ENCODE measurements at places on chromosomes 7 and 10.

DNA sequence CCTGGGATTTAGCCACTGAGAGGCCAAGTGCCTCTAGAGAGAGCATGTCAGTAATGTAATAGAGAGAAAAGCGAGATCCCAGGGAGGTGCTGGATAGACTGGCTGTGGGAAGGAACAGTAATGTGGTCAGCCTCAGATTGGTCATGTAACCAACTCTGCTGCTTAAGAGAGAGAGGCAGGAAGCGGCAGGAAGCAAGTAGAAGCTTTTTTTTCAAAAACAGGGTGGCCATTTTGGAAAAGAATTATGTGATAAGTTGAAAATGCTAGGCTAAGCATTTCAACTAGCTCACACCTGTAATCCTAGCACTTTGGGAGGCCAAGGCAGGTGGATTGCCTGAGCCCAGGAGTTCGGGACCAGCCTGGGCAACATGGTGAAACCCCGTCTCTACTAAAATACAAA, 3.7 kb upstream of the PCOLCE start:
- no peaks in the 10 kb centered on the region for H3K36me3 ChIP-seq
- no peak overlapping the region for H3K27ac ChIP-seq
- no peak overlapping the region for H3K4me3 ChIP-seq

GRCh38 chr7:37718585-37718984, 35.0 kb downstream of the GPR141 start:
- H3K36me3 ChIP-seq, result no peaks in the 10 kb centered on the region
- H3K27ac ChIP-seq, result no peak overlapping the region
- no peaks in the 10 kb centered on the region for H3K4me1 ChIP-seq
- no peak overlapping the region for H3K4me3 ChIP-seq
- H3K27me3 ChIP-seq, result peaks cover 9% of the 10 kb centered on the region

- peak overlapping the region; percentile 77 for H3K27ac ChIP-seq
- DNase-seq, result no peak
- no peaks in the 10 kb centered on the region for H3K36me3 ChIP-seq
- peak overlapping the region; percentile 71 for H3K4me3 ChIP-seq
Observed at GRCh38 chr10:30999070-30999712, 32.5 kb downstream of the ZNF438 start.

DNA sequence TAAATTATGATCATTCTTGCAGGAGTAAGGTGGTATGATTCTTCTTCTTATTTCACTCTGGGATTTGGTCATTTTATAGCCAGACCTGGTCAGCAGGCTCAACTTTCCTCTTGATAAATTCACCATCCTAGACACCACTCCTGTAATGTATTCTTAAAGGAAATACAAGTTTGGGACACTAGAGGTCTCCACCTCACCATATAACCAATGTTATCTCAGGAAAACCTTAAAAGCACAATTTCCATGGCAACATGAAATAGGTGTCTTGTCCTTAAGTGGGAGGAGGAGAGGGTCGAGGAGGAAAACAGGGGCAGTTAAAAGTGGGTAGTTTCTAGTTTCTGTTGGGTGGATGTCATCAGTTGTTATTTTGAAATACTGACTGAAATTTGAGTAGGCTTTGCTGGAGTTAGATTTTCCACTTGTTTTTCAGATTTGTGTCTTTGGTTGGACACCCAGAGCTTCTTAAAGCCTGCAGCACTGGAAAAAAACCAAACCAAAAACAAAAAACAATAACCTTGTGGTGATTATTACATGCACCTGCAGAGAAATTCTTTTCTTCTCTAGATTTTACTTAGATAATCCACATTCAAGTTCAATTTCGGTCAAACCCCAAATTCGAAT, 163.1 kb downstream of the PRKCQ start:
- H3K4me3 ChIP-seq, result no peak overlapping the region
- no peak for DNase-seq
- H3K36me3 ChIP-seq, result no peaks in the 10 kb centered on the region
- H3K27me3 ChIP-seq, result no peaks in the 10 kb centered on the region
- H3K27ac ChIP-seq, result no peak overlapping the region

DNA sequence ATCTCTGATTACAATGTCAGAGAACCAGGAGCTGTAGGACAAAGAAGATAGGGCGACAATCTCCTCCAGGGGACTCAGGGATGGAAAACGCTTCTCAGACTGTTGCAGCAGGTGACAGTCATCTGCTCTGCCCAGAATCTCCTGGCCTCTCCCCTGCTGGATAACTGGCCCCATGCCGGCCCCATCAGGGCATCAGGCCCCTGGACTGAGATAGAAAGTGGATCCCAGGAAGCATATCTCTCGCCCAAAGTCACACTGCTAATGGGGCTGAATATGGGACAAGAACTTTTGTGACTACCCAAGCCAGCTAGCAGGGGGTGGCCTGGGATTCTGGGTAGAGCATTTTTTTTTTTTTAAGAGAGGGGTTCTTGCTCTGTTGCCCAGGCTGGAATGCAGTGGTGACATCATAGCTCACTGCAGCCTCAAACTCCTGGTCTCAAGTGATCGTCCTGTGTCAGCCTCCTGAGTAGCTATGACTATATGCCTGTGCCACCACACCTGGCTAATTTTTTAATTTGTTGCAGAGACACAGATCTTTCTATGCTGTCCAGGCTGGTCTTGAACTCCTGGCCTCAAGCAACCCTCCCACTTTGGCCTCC, 20.5 kb upstream of the MLXIPL start:
- H3K27ac ChIP-seq, result no peak overlapping the region
- peaks cover 15% of the 10 kb centered on the region for H3K4me1 ChIP-seq
- H3K36me3 ChIP-seq, result peaks cover 12% of the 10 kb centered on the region

DNA sequence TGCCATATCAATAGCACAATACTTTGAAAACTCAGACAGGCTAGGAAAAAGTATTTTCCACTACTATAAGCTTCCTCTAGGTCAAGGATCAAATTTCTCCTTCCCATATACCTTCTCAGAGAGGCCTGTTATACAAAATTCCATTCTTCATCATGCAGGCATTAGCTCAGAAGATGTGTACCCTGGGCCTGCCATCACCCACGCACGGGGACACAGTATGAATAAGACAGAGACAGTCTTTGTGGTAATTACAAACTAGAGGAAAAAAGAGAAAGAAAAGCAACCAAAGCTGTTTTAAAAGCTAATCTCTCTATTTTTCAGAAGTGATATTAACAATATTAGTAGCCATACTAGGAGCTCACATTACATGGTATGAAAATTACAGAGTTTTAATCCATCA, 236.8 kb upstream of the AOAH start:
- peaks cover 12% of the 10 kb centered on the region for H3K4me1 ChIP-seq
- no peak for DNase-seq
- H3K36me3 ChIP-seq, result peaks cover 5% of the 10 kb centered on the region
- H3K27ac ChIP-seq, result peak overlapping the region; percentile 51
- no peak overlapping the region for H3K4me3 ChIP-seq

GRCh38 chr7:20447021-20447650, 116.4 kb downstream of the ITGB8 start:
- H3K27me3 ChIP-seq, result no peaks in the 10 kb centered on the region
- no peaks in the 10 kb centered on the region for H3K4me1 ChIP-seq

GRCh38 chr10:48284002-48284546, 9.6 kb upstream of the FRMPD2 start:
- H3K27ac ChIP-seq, result no peak overlapping the region
- no peak for DNase-seq
- H3K4me3 ChIP-seq, result no peak overlapping the region

GRCh38 chr7:98514211-98515031, 102.7 kb upstream of the NPTX2 start:
- no peak overlapping the region for H3K4me3 ChIP-seq
- H3K27me3 ChIP-seq, result peaks cover 8% of the 10 kb centered on the region
- no peak overlapping the region for H3K27ac ChIP-seq
- DNase-seq, result no peak

DNA sequence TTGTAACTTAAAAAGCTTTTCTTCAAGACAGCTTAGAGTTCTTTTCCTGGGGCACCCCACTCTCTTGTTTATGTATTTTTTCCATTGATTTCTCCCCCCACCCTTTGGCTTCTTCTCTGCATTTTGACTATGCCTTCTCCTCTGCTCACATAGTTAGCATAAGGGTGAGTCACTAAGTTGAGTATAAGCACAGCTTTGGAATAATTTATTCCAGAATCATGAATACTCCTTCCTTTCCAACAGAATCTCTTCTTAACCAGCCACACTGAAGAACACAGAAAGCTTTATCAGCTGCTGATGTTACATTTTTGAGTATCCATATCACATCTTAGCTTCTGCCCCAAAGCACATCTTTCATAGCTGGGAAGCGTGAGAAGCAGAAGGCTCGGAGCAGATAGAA, 449.5 kb upstream of the MKI67 start:
- no peaks in the 10 kb centered on the region for H3K36me3 ChIP-seq
- no peak overlapping the region for H3K27ac ChIP-seq
- no peaks in the 10 kb centered on the region for H3K4me1 ChIP-seq

DNA sequence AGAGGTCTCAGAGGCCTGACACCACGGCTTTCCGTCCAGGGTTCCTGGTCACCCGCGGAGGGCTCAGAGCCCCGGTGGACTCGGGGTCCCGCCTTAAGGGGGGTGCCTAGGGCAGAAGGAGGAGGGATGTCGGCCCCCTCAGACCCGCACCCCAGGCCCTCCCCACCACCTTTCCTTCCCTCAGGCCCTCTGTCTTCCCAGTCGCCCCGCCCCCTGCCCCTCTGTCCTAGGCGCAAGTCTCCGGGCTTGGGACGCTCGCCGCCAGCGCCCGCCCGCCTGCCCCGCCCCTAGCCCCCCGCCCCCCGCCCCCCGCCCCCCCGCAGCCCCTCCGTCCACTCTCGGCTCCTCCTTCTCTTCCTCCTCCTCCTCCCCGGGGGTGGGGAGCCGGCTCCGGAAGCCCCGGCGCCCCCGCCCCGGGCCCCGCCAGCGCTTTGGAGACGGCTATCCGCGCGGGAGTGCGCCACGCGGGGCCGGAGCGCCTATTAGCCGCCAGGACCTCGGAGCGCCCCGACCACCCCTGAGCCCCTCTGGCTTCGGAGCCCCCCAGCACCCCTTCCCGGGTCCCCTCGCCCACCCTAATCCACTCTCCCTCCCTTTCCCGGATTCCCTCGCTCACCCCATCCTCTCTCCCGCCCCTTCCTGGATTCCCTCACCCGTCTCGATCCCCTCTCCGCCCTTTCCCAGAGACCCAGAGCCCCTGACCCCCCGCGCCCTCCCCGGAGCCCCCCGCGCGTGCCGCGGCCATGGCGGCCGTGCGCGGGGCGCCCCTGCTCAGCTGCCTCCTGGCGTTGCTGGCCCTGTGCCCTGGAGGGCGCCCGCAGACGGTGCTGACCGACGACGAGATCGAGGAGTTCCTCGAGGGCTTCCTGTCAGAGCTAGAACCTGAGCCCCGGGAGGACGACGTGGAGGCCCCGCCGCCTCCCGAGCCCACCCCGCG, at the start of gene AEBP1:
AEBP1 (plus strand) TSS at position 423 of the 937 bp plus-strand sequence; CDS start at position 744, 321 bp downstream.
- H3K4me1 ChIP-seq, result peaks cover 7% of the 10 kb centered on the region
- DNase-seq, result no peak
- H3K27me3 ChIP-seq, result peaks cover 37% of the 10 kb centered on the region

GRCh38 chr10:10508211-10508610, 509.5 kb upstream of the CELF2 start:
- no peak overlapping the region for H3K27ac ChIP-seq
- H3K4me1 ChIP-seq, result no peaks in the 10 kb centered on the region
- peaks cover 2% of the 10 kb centered on the region for H3K36me3 ChIP-seq
- H3K4me3 ChIP-seq, result no peak overlapping the region

DNA sequence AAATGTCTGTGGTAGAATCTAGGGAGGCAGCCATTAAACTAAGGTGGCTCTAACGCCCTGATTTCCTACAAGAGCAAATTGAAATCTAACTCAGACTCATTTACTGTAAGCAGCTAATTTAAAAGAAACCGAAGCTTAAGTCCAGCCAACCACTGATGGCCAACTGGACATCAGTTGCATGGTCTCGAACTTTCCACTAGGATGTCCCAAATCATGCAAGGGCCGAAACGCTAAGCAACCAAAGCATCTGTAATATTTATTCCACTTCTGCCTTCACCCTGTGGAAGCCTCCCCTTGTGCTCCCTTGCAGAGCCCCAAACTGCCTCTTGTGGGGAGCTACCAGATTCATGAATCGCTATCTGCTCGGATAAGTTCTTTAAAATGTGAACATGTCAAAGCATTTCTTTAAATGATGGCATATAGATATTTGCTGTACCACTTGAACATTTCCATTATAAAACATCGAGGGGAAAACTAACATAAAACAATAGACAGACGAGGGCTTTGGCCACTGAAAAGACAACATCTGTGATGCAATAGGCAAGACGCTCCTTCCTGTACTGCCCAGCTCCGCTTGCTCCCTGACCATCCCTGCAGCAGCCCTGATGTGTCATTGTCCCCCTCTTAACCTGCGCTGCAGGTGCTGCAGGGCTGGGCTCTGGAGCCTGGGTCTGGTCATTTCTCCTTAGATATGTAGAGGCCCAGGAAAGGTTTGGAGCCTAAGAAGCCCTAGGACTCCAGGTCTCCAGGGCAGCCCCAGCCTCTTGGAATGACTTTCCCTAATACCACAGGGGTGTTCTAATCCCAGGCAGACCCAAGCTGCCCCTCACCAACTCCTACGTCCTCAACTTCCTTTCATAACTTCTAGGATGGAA, 2.9 kb upstream of the RBP3 start:
- peaks cover 39% of the 10 kb centered on the region for H3K27me3 ChIP-seq

- H3K27ac ChIP-seq, result no peak overlapping the region
- peak overlapping the region; percentile 89 for H3K4me3 ChIP-seq
- no peaks in the 10 kb centered on the region for H3K27me3 ChIP-seq
- no peaks in the 10 kb centered on the region for H3K36me3 ChIP-seq
- peak; percentile 79 for DNase-seq
- peaks cover 18% of the 10 kb centered on the region for H3K4me1 ChIP-seq
Observed at GRCh38 chr10:29735628-29736365, 101.0 kb upstream of the SVIL start.

DNA sequence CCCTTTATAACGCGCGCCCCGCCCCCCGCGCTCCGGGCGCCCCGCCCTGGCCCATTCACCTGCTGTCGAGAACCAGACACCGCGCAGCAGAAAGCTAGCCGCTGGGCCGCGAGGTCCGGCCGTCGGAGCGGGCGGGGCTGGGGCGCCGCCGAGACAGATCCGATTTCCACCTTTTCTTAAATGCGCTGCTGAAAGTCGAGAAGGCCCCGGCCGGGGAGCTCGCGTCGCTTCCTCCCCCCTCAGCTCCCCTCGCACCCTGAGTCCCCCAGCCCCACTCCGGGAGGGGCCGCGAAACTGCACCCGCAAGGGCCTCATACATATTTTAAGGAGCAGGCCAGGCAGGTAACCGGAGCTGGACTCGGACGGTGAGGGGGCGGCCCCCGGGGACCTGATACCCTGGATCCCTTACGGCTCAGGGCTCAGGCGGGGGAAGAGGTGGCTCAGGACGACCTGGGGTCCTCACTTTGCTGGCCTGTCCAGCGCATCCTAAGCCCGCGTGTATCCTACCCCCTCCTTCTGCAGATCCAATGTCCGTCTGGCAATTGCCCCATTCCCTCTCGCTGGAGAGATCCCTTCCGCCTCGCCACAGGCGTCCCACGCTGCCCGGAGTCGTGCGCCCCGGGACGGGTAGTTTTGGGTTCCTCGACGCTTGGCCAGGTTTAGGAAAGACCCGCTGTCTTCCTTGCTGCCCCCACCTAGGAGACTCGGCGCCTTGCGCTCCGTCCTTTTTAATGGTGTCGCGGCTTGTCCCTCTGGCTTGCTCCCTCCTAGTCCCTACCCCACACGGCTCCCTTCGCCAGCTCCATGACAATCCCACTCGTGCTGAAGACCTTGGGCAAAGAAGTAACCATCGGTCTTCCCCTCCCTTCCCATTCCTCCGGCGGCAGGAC, 170.6 kb downstream of the UBE2H start:
- no peak for DNase-seq
- H3K36me3 ChIP-seq, result peaks cover 2% of the 10 kb centered on the region
- H3K4me1 ChIP-seq, result peaks cover 41% of the 10 kb centered on the region
- peaks cover 69% of the 10 kb centered on the region for H3K27me3 ChIP-seq
- H3K27ac ChIP-seq, result peak overlapping the region; percentile 76
